Left lobe of liver (tissue), 2 donors: ENCODE measurements at places on chromosomes 13 and 19. TPM values are rescaled to one million over a fixed set of nuclear protein-coding genes. Genes with fewer than 3 reads are reported as not detected.

The C3 gene
- total RNA-seq, result 11,297 TPM

DNA sequence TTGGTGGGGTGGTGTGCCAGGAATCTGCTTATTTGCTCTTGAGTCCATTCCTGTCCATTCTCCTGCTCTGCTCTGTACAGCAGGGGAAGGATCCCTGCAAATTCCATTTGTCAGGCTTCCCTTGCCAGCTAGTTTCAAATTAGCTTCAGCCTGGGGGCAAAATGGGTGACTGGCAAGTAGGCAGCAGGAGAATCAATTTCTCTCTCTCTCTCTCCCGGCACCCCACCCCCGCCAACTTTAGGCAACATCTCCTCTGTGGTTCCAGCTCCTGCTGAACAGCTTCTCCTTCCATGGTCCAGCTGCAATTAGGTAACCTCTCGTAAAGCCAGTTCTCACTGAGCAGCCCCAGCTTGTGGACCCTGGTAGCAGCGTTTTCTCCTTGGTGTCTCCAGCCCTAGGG, 6.7 kb upstream of the MYCBP2 start:
- no peak for DNase-seq

DNA sequence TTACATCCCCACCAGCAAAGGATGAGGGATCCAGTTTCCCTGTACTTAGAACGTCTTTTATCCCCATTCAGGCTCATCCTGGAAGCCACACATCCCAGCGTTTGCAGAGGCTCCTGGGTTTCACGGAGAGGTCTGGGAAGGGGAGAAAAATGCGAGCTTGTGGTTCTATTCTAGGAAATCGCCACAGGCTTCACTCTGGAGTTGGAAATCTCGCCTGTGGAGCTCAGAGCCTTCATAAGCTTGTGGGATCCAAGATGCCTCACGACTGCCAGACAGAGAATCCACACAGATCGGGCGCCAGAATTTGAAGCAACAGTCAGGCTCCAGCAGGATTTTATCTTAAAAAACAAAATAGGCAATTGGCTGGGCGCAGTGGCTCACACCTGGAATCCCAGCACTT, 157.9 kb downstream of the PTPRS start:
- no peak for DNase-seq

DNA sequence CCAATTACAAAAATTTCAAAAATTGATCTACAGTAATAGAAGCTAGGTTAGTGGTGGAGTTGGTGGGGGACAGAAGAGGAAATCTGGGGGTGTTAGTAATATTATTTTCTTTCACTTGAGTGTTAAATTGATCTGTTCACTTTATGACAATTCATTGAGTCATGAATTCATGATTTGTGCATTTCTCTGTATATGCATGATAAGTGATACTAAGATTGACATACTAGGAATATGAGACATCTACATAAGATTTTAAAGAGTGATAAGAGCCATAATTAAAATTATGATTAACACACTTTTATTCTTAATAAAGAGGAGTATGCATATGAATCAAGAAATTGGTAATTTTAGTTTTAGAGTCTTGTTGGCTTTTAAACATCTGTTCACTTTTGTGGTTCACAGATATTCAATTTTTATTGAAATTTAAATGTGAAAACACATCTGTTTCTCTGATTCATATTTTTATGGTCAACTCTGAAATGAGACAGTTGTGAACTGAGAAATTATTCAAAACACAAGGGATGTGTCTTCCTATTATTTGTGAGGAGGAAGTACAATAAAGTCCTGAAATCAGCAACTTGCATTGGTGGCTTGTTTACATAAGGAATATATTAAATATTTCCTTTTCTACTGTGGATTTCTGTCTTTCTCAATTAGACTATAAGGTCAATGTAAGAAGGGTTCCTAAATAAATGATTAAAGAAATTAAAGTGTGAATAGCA, 196.5 kb downstream of the ITGBL1 start:
- no peak for DNase-seq

DNA sequence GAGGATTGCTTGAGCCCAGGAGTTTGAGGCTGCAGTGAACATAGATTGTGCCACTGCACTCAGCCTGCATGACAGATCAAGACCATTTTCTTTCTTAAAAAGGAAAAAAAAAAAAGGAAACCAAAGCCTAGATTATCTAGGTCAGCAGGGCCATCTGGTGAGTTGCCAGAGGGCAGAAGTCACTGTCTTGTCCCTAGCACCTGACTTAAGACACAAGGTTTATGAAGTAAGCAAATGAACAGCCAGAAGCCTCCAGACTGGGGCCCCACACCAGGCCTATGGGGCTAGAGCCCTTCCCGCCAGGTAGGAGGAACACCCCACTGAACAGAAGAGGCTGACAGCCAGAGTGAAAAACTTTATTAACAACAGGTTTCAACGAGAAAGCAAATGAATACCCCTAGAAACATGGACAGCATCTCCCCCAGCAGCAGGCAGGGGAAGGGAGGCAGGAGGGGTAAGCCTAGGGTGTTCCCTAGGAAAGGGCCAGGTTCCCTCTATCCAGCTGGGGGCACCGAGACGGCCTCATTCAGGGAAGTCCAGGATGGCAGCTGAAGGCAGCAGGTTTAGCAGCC, 1.2 kb downstream of the WDR83 start:
- DNase-seq, result no peak

The FRY gene
- total RNA-seq, result 15.1 TPM

DNA sequence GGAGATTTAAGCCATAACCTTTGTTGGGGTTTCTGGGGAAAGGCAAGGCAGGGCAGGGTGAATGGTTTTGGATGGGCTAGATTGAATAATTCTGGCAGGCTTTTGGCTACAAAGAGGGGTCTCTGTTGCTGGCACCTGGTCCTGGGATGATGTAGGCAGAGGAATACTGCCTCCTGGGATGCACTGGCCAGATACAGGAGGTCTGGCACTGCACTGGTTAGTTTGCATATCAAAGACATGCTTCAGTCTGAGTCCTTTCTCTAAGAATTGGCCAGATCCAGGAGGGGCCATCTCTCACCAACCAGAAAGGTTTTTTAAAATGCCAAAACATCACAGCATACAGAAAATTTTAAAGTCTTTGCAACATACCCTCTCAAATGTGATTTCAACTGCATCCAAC, 8.0 kb upstream of the MEDAG start:
- no peak for DNase-seq

DNA sequence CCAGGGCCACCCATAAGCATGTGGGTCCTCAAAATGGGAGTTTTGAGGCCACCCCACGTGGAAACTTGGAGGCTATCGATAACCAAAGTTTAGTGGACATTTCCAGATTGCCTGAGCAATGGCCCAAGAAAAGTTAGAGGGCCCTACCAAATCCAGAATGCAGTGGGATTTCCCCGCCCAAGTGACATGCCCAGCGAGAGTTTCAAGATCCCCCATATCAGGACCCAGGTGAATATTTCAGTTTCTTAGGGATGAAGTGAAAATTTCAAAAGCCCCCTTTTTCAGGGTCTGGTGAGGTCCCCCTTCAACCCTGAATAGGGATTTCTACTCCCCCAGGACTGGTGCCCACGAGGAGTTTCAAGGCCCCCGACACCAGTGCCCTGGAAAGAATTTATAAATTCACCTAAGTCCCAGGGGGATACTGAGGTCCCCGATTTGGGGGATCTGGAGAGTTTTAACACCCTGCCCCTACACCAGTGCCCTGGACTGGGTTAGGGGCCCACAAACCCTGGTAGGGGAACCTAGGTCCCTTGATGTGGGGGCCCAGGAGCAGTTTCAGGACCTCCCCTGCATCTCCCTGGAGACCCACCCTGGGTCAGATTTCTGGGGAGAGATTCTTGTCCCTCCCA, 695 bp downstream of the BST2 start:
- no peak for DNase-seq

The CEACAM19 gene
- total RNA-seq, result 5.6 TPM

DNA sequence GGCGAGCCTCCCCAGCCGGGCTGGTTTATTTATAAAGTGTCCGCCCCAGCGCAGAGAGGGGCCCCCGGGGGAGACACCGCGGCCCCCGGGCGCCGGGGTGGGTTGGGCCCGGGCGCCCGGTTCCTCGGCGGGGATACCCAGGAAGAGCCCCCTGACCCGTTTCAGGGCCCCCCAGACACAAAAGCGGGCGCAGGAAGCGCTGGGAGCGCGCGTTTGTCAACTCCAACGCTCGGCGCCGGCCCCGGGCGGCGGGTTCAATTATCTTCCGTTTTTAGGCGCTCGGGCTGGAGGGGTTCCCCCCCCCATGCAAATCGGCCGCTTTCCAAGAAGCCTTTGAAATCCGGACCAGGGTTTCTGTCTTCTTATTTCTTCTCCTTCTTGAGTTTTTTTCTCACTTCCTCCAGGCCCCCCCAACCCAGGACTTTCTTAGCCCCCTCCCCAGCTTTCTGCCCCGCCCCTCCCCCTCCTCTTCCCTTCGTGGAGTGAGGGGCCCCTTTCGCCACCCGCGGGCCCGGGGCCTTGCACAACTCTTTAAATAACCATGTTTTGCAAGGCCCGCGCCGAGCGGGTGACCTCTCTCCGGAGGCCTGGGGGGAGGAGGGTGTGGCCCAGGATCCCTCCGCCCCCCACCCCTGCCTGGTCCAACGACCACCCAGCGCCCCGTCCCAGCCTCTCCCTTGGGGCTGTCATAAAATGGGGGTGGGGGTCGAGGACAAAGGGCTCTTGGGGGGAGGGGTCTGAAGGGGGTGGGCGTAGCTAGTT, 935 bp downstream of the ARID3A start:
- peak; percentile 83 for DNase-seq

DNA sequence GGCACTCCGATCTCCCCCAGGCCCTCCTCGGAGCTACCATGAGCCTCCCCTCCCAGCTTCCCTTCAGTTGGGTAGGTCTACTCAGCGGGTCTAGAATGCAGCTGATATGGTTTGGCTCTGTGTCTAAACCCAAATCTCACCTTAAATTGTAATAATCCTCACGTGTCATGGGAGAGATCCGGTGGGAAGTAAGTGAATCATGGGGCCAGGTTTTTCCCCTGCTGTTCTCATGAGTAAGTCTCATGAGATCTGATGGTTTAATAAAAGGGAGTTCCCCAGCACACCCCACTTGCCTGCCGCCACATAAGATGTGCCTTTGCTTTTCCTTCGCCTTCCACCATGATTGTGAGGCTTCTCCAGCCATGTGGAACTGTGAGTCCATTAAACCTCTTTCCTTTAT, 14.5 kb upstream of the DOCK9 start:
- DNase-seq, result no peak

The CALR3 gene
- not detected for total RNA-seq

The PCSK4 gene
- total RNA-seq, result 4.8 TPM

GRCh38 chr19:9741476-9742171, 26.9 kb downstream of the ZNF846 start:
- no peak for DNase-seq

- DNase-seq, result no peak
Measured at GRCh38 chr19:18590273-18591272, 2.0 kb downstream of the REX1BD start.

- DNase-seq, result no peak
Measured at GRCh38 chr19:12867120-12868099, 13.8 kb downstream of the DNASE2 start.

DNA sequence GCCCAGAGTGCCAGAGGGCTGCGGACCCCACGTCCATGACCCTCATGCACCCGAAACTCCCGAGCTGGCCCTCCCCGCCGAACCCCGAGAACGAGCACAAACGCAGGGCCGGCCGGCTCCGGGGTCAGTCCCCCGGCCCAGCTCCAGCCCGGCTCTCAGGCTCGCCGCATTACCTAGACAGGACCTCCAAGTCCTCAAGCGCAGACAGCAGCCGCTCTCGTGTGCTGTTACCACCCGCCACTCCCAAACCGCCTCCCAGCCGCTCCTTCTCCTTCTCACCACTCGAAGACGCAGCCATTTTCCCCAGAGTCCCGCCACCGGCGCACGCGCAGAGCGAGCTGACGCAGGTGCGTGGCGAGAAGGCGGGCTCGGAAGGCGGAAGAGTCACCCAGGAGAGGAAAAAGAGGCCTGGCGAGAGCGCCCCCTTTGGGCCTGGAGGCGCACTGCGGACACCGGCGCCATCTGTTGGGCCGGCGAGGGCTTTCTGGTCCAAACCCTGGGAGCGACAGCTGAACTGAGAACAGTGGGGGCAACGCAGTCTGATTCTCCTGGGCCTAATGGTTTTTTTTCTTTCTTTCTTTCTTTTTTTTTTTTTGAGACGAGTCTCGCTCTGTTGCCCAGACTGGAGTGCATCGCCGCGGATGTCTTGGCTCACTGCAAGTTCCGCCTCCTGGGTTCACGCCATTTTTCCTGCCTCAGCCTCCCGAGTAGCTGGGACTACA, at the start of gene MED4:
Gene MED4 (minus strand): TSS at position 324 of the 722 bp plus-strand sequence. CDS start 26 bp downstream, at position 298.
- DNase-seq, result peak; percentile 96

DNA sequence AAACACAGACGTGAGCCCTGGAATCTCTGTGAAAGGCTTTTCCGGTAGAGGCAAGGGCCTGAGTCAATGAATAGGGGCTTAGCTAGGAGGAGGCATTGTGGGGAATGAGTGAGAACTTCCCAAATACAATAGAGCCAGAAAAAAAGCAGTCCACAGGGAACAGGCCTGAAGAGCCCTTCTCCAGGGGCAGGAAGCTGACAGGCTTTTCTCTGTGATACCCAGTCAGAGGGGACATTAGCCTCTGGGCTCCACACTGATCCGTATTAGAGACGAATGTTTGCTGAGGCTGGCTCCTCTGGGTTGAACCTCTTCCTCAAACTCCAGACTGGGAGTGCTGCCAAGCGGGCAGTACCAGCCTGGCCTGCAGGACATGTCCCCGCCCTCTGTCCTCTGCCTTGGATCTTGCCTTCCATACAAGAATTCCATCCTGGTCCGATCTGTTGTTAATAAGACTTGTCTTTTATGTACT, 2.3 kb downstream of the DHRS12 start:
- DNase-seq, result peak; percentile 91

The CCL25 gene
- 0.30 TPM for total RNA-seq

The ELSPBP1 gene
- not detected for total RNA-seq

- DNase-seq, result no peak
Measured at GRCh38 chr13:92179223-92179622, 780.8 kb downstream of the GPC5 start.

GRCh38 chr13:82719987-82720386, 1162.3 kb downstream of the SLITRK1 start:
- no peak for DNase-seq

The C1QTNF9 gene
- 0.18 TPM for total RNA-seq

The TNNI3 gene
- total RNA-seq, result not detected

DNA sequence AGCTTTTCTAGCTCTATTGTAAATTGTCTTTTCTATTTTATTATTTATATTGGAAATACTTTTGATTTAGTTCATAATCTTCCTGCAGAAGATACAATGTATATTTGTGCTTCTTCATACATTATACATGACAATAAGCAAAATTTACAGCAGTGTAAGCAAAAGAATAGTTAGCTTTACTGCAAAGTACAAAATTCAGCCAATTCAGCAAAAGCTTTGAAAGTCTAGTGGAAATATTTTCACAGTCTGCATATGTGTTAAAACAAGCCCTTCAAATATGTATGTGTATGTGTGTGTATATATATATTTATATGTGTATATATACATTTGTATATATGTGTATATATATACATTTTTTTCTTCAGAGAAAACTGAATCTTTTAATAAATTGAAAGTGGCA, 879.1 kb downstream of the SLITRK1 start:
- no peak for DNase-seq

GRCh38 chr19:15556634-15557181, 48.4 kb downstream of the CYP4F22 start:
- no peak for DNase-seq
